T-cell (primary cell): ENCODE measurements at places on chromosomes 3 and 15.

DNA sequence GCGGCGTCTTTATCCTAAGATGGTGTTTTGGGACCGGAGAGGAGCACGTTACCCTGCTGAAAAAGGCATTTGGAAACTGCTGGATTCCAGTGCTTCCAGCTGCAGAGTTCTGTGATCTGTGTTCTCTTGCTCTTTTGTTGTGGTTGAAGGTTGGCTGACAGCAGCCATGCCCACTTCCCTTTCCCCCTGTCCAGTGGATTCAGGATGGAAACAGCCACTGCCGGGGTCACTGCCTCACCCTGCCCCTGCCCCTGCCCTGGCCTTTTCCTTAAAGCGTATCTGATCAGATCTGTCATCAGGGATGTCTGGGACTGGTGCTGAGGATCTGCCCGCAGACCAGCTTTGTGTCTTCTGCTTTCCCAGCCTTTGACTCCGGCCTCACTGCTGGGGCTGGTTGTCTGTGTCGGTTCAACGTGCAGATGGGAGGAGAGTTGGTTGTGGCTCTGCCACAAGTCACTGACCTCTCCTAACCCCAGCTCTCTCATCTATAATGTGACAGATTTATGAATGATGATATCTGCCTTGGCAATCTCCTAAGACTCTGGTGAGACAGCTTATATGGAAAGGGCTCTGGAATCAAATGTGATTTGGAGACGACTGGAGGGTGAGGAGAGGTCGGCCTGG, 219.4 kb upstream of the BHLHE40 start:
- no peak overlapping the region for H3K27ac ChIP-seq
- H3K4me1 ChIP-seq: no peaks in the 10 kb centered on the region
- DNase-seq: no peak
- no peak overlapping the region for H3K4me3 ChIP-seq
- no peaks in the 10 kb centered on the region for H3K27me3 ChIP-seq
- peaks cover 7% of the 10 kb centered on the region for H3K36me3 ChIP-seq

- no peak overlapping the region for H3K27ac ChIP-seq
- no peak for DNase-seq
- no peaks in the 10 kb centered on the region for H3K27me3 ChIP-seq
These were observed 102.9 kb downstream of the TFDP2 start for GRCh38 chr3:142046320-142047020.

GRCh38 chr3:55480911-55481743, 6.0 kb downstream of the WNT5A start:
- no peak for DNase-seq
- peaks cover 51% of the 10 kb centered on the region for H3K27me3 ChIP-seq
- H3K4me3 ChIP-seq: peak overlapping the region; percentile 52
- H3K36me3 ChIP-seq: no peaks in the 10 kb centered on the region

DNA sequence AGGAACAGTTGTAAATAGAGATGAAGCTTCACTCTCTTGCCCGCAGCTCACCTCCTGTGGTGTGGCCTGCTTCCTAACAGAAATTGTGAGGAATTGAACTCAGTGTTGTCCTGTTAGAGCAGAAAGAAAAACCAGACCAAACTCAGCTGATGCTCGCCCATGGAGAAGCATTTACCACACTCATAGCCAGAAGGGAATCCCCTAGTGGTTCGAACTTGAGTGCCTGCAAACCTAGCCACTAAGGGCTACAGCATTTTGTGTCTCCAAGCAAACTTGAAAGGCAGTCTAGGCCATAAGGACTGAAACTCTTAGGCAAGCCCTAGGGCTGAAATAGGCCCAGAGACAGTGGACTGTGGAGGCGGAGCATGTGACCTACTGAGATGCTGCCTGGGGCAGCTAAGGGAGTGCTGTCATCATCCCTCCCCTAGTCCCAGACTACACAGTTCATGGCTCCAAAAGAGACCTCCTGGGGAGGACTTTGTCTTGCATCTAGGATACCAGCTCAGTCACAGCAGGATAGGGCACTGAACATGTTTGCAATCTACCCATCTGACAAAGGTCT, 44.5 kb upstream of the MCTP2 start:
- H3K4me1 ChIP-seq: no peaks in the 10 kb centered on the region
- no peaks in the 10 kb centered on the region for H3K27me3 ChIP-seq
- H3K27ac ChIP-seq: no peak overlapping the region

GRCh38 chr3:82410366-82410765, 648.9 kb upstream of the GBE1 start:
- H3K4me3 ChIP-seq: no peak overlapping the region
- no peak overlapping the region for H3K27ac ChIP-seq
- H3K27me3 ChIP-seq: no peaks in the 10 kb centered on the region
- no peak for DNase-seq
- no peaks in the 10 kb centered on the region for H3K36me3 ChIP-seq
- no peaks in the 10 kb centered on the region for H3K4me1 ChIP-seq

DNA sequence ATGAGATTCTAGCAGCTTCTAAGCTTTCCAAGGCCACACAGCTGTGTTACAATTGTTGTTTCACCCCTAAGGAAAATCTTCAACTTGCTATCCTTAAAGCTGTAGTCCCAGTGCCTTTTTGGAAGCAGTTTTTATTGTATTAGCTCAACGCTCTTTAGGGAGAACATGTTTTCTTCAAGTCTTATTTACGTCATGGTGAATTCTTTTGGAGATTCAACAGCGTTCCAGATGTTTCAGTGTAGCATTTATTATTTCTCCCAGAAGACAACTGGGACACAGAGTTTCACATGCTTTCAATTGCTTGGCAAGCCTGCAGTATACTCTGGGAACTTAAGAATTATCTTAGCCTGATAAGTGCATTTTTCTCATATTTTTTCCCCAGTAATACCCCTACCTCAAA, 888.3 kb downstream of the PLOD2 start:
- H3K27me3 ChIP-seq: no peaks in the 10 kb centered on the region
- no peak overlapping the region for H3K4me3 ChIP-seq
- no peak overlapping the region for H3K27ac ChIP-seq
- DNase-seq: no peak

DNA sequence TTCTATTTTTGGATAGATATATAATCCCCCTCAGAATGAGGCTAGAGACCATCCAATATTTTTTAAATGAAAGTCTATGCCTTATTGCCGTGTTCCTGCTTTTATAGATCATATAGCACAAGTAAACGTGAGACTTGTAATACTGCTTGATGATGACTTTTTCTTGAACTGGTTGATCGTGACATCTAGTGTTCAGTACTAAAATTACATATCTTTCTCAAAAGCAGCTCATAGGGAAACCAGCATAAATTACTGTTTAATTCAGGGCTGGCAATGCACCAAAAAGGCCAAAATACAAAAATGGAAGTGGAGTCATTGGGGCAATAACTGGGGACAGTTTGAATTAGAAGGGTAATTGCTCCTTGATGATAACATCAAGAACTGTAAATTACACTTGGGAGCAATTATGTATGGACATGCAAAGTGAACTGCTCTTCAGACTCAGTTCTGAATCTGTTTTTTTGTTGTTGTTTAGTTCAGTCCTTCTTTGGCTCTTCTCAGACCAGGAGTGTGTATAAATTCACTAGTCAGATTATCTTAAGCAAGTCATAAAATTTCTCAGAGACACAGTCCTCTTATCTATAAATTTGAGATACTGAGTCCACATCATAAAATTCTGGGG, 325.3 kb downstream of the THSD4 start:
- H3K36me3 ChIP-seq: no peaks in the 10 kb centered on the region
- DNase-seq: no peak
- H3K27ac ChIP-seq: no peak overlapping the region
- no peaks in the 10 kb centered on the region for H3K4me1 ChIP-seq
- no peak overlapping the region for H3K4me3 ChIP-seq

GRCh38 chr15:56929399-56929798, 11.0 kb downstream of the TCF12 start:
- DNase-seq: no peak
- H3K27ac ChIP-seq: no peak overlapping the region
- H3K4me1 ChIP-seq: peaks cover 3% of the 10 kb centered on the region
- no peaks in the 10 kb centered on the region for H3K27me3 ChIP-seq

GRCh38 chr3:29906906-29907305, 626.0 kb downstream of the RBMS3 start:
- H3K4me3 ChIP-seq: no peak overlapping the region
- no peak overlapping the region for H3K27ac ChIP-seq
- no peaks in the 10 kb centered on the region for H3K4me1 ChIP-seq
- H3K27me3 ChIP-seq: no peaks in the 10 kb centered on the region
- DNase-seq: no peak

DNA sequence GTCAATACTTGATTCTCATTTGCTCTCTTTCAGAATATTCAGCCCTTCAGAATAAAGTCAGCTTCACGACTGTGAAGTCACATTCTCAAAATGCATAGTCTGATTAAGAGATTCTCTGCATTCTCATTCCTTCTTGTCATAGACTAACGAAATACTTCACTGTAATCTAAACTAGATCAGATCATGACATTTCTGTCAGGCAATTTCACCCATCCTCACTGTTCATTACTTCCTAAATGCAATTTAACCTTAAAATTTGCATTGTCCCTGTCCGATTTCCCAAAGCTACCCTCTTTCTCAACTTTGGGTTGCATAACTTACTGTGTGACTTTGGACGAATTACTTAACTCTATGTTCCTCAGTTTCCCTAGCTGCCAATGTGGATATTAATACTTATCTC, 6.2 kb downstream of the RPL22L1 start:
- DNase-seq: no peak
- H3K27me3 ChIP-seq: no peaks in the 10 kb centered on the region
- no peaks in the 10 kb centered on the region for H3K36me3 ChIP-seq
- no peak overlapping the region for H3K27ac ChIP-seq
- H3K4me3 ChIP-seq: no peak overlapping the region
- H3K4me1 ChIP-seq: peaks cover 16% of the 10 kb centered on the region

DNA sequence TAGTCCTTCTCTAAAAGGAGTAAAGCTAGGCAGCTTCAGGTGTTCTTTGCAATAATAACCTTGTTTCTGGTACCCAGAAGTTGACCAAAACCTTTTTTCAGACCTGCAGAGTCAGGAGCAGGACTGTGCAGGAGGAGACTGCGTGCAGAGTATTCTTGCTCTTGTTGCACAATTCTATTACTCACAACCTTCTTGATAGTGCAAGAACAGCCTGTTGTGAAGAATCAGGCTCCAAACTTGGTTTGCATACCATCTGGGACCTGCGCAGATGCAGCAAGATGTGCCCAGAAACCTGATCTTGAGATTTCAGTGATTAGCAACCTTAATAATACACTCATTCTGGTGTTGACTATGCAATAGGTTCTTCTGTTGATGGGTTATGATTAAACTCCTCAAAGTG, 111.9 kb downstream of the ATG7 start:
- no peaks in the 10 kb centered on the region for H3K36me3 ChIP-seq
- H3K27me3 ChIP-seq: no peaks in the 10 kb centered on the region
- no peak for DNase-seq
- no peak overlapping the region for H3K4me3 ChIP-seq

DNA sequence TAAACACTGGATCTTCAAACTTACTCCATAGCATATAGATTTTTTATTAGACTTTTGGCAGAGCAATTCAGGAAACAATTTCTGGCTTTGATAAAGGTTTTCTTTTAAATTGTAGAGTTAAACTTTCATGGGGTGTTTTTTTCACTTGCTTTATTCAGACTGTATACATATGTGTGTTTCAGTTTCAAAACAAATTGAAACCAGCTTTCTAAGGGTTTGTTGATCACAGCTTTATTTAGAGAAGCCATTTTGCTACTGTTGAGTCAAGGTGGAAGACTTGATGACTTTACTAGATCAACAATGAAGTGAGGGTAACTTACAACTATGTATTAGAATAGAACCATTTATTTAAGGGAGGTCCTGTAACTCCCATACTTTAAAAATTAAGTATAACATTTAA, 6.2 kb downstream of the UBE2E1 start:
- H3K4me1 ChIP-seq: peaks cover 33% of the 10 kb centered on the region
- H3K27me3 ChIP-seq: no peaks in the 10 kb centered on the region
- H3K4me3 ChIP-seq: no peak overlapping the region
- no peak for DNase-seq

GRCh38 chr15:66043264-66043663, 174.0 kb downstream of the RAB11A start:
- no peak for DNase-seq
- no peak overlapping the region for H3K27ac ChIP-seq
- no peaks in the 10 kb centered on the region for H3K27me3 ChIP-seq
- no peaks in the 10 kb centered on the region for H3K36me3 ChIP-seq

- H3K27me3 ChIP-seq: no peaks in the 10 kb centered on the region
- H3K36me3 ChIP-seq: peaks cover 46% of the 10 kb centered on the region
- H3K4me3 ChIP-seq: no peak overlapping the region
- H3K4me1 ChIP-seq: no peaks in the 10 kb centered on the region
- no peak overlapping the region for H3K27ac ChIP-seq
These were observed 44.8 kb downstream of the AP4E1 start for GRCh38 chr15:50953302-50953701.

DNA sequence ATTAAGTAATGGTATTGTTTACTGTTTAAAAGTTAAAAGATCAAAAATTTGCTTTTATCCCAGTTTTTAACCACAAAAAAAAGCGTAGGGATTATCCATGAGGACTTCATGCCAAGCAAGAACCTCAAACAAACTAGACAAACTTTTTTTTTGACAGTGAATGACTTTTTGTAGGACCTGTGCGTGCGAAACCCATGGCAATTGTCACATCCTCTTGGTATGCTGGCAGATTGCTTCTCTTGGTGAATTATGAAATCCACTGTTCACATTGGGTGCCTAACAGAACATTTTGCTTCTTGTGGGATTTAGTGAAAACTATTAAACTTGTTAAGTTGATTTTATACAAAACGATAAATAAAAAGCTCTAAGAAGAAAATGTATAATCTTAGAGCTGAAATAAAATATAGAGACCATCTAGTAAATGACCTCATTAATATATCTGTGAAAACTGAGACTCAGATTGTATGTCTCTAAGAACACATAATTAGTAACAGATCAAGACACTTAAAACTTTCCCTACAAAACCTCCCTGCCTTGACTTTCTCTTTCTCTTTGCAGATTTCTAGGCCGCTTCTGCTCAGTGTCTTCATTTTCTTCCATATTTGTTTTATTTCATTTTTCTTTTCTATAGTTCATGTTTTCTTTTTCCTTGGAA, 87.3 kb upstream of the CGNL1 start:
- DNase-seq: no peak
- H3K27me3 ChIP-seq: no peaks in the 10 kb centered on the region
- H3K4me3 ChIP-seq: no peak overlapping the region
- H3K36me3 ChIP-seq: peaks cover 22% of the 10 kb centered on the region
- H3K27ac ChIP-seq: no peak overlapping the region
- peaks cover 4% of the 10 kb centered on the region for H3K4me1 ChIP-seq

DNA sequence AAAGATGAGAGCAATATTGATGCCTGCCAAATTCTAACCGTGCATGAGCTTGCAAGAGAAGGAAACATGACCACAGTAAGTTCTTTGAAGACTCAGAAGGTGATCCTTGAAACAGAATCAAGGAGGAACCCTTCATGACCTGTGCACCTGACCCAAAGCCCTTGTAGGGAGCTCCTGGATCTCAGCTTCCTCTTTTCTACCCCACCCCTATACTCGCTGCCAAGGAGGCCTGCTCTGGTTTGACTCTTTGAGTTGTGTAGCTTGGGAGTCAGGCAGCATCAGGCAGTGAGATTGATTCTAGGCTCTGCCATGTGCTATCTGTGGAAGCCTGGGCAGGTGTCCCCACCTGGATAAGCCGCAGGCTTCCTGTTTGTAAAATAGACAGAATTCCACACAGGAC, 10.6 kb downstream of the TTC21A start:
- peaks cover 9% of the 10 kb centered on the region for H3K27me3 ChIP-seq
- H3K36me3 ChIP-seq: no peaks in the 10 kb centered on the region
- H3K4me3 ChIP-seq: no peak overlapping the region
- no peaks in the 10 kb centered on the region for H3K4me1 ChIP-seq
- no peak for DNase-seq
- H3K27ac ChIP-seq: no peak overlapping the region

GRCh38 chr3:120429921-120430361, 20.9 kb downstream of the FSTL1 start:
- no peak overlapping the region for H3K27ac ChIP-seq
- H3K4me1 ChIP-seq: no peaks in the 10 kb centered on the region
- no peaks in the 10 kb centered on the region for H3K36me3 ChIP-seq
- DNase-seq: no peak
